ENCODE measurements at places on chromosomes 12 and 14.
A peak's percentile ranks its signal among the peaks of the same experiment; 100 is the strongest.

DNA sequence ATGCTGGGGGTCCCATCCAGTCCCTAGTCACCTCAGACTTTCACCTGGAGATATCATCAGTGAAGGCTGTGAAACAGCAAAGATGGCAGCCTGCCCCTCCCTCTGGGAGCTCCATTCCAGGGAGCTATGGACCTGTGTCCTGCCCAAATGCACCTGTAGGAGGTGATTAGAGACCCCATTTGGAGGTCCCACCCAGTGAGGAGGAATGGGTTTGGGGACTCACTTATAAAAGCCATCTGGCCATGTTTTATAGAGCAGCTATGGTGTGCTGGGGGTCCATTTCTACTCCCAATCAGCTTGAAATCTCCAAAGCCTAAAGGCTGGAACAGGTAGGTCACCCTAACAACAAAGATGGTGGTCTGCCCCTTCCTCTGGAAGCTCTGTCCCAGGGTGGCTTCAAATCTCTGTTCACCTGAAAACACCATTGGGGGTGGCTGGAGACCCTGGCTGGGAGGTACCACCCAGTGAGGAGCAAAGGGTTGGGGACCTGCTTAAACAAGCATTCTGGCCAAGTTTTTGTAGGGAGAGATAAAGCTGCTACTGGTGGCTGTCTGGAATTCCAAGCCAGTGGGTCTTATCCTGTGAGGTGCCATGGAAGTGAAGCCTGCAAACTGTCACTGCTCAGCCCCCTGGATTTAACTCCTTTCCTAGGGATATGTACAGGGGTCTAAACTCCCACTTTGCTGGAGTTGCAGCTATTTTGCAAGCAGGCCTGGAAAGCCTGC, 182.3 kb downstream of the RASSF9 start:
- no peak for DNase-seq

GRCh38 chr12:90181216-90181615, 472.6 kb upstream of the ATP2B1 start:
- DNase-seq: no peak

DNA sequence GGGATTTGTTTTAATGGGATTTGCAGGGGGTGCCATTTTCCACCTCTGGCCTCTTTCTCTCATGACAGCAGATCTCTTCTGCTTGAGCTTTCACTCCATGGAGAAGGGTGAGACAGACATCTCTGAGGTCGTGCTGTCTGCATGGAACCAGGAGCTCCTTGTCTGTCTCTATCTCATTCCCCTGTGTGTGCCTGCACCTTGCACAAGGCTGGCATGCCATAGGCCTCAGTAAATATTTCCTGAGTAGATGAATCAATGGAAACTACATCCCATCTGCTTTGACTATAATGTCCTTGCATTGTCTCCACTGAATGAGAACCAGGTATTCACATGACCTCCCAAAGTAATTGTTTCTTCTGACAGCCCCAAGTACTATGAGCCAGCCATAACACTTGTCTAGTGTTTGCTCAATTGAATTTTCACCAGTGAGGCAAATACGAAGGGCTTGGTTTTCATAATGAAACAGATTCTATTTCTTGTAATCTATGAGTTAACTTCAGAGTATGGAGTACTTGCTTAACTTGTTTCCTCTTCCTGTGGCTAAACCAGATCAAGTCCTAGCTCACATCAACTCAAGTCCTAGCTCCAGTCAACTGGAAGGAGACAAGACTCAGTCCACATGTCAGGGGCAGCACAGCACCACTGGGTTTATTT, 32.3 kb downstream of the KCNK13 start:
- DNase-seq: peak; percentile 72

- peak; percentile 32 for DNase-seq
These were observed 40.9 kb upstream of the TOMM20L start for GRCh38 chr14:58354808-58355207.

DNA sequence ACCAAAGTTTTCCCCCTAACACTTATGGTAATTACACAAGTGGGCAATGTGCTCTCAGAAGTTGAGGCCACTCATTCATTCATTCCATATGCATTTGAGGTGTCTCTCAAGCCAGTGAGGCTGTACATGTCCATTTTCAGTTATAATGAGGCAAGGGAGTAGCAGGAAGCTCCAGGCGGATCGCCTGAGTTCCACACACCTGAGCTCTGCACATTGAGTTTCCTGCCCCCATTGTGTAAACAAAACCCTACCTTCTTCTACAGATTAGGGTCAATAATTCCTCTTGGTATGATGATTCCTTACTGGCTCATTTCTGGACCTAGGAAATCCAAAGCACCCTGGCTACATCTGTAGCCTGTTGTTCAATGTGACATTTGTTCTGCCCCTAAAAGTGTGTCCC, 555.3 kb downstream of the MED13L start:
- DNase-seq: no peak

DNA sequence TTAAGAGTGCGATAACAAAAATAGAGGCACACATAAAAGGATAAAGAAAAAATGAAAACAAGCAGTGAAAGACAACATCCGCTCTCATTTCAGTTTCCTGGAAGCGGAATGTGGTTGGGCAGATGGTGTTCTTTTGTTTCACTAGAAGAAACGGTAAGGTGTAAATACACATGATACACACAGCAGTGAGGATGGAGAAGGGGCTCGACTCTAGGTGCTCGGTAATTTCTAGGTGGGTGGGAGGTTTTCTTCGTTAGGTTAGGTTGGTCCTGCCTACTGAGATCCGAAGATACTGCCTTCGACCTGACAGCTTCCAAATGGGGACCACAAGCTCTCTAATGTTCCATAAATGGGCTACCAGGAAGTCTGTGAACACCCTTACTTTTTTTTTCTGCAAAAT, 1082.5 kb downstream of the BCL11B start:
- DNase-seq: no peak

DNA sequence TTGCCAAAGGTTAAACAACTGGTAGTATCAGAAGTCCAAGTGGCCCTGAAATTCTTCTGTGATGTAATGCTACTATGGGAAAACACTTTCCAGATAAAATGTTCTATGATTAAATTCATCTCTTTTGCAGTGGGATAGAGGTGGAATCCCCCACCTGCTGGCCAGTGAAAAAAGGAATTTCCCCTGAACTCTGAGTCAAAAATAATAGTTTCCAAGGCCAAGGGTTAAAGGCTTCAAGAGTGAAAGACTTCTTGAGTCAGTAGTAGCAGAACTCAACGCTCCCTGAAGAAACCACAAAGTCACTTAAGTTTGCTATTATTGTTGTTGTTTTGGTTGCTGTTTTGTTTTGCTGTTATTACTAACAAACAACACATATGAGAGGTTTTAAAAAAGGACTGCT, 330.8 kb downstream of the SOX5 start:
- no peak for DNase-seq

GRCh38 chr12:41552588-41552987, 364.5 kb downstream of the PDZRN4 start:
- no peak for DNase-seq

GRCh38 chr14:92982956-92983355, 60.0 kb downstream of the CHGA start:
- DNase-seq: no peak

GRCh38 chr12:99039367-99040120, 394.5 kb downstream of the APAF1 start:
- DNase-seq: no peak

GRCh38 chr12:89731089-89731488, 22.5 kb upstream of the ATP2B1 start:
- peak; percentile 58 for DNase-seq

DNA sequence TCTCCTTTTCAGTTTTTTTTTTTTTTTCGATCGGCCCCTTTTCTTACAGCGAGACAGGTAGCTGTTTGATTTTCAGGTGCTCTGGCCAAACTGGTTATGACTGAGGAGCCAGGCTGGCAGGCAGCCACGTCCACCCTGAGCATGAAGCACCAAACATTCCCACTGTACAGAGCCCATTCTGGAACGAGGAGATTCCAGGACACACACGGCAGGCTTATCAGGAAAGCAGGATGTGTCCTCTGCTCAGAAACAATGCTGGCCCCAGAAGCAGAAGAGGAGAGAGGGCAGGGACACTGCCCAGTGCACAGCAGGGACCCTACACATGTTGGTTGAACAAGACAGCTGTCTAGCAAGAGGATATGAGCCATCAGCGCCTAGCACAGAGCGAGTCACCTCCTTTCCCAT, 3.7 kb upstream of the KRT2 start:
- DNase-seq: no peak

- no peak for DNase-seq
These were observed 13.0 kb downstream of the ERG28 start for GRCh38 chr14:75647640-75648039.

DNA sequence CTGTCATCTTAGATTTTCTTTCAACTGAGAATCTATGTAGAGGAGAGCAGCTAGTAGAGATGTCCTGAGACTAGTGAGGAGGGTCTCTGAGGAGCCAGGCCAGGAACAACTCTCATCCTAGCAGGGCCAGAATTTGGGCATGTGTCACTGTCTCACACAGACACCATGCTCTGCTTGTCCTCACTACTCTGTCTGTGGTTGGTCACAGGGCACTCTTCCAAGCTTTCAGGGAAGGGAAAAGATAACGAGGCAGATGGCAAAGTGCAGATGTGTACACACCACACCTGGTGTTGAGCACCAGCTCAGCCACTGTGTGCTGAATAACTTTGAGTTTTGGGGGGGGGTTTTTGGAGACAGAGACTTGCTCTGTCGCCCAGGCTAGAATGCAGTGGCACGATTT, 2.5 kb downstream of the SSPN start:
- no peak for DNase-seq

DNA sequence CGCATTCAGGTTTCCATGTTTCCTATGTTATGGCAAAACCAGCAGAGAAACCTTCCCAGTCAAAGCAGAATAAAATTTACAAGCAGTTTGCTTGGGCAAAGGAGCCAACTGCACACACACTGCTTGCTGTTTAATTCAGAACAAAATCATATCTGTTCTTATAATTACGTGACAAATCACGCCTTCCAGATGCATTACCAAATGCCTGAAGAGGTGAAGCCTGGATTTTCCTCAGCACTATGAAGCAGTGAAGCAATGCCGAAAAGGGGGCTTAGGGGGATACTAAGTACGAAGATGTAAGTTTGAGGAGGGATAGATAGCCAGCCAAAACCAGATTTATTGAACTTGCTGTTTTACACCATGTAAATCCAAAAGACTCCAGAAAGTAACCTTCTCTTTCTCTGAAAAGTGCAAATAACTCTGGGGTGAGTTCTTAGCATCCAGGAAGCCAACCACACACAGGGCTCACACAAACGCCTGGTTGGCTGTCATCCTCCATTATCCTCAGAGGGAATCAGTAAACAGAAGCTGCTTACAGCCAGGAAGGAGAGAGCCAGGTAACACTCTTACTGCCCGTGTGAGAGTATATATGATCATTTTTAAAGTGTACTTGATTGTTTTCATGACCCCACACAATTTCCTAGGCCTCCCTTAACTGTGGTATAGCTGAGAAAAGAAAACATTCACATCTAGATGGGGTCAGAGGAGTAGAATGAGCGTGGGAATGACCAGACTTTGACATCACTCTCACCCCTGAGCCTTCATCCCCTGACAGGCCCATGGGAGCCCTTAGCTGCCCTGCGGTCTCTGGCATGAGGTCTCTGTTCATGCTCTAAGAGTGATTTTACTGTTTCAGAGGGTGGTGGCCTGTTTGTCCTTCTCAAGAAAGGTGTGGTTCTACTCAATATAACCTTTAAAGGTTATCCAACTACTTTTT, 442.5 kb downstream of the EGLN3 start:
- no peak for DNase-seq
